ENCODE measurements at places on chromosomes 5 and 9. TPM values are rescaled to one million over a fixed set of nuclear protein-coding genes. Genes with fewer than 3 reads are reported as not detected.

GRCh38 chr5:84961193-84961592, 576.5 kb upstream of the EDIL3 start:
- H3K27ac ChIP-seq = no peak overlapping the region
- H3K4me1 ChIP-seq = no peaks in the 10 kb centered on the region
- no peaks in the 10 kb centered on the region for H3K27me3 ChIP-seq
- no peak for DNase-seq

GRCh38 chr5:124956471-124957029, 210.1 kb upstream of the ZNF608 start:
- H3K4me3 ChIP-seq = no peak overlapping the region
- no peaks in the 10 kb centered on the region for H3K4me1 ChIP-seq
- no peaks in the 10 kb centered on the region for H3K27me3 ChIP-seq

DNA sequence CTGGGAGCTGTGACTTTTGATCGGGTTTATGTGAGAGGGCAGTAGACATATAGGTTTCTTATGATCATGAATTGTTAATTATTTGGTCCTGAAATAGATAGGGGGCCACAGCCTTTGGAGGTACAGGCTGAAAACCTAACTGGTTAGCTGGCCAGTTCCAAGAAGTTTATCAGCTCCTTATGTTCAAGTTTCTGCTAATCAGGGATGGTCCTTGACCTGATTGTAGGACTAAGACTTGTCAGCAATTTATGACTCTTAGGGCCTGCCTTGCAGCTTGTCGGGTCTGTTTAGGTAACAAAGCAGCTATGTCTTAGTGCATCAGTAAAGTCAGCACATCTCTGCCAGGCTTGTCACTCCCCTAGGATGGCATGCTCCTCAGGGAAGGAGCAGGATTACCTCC, 151.8 kb upstream of the RUSC2 start:
- H3K4me3 ChIP-seq = no peak overlapping the region
- H3K36me3 ChIP-seq = no peaks in the 10 kb centered on the region
- no peaks in the 10 kb centered on the region for H3K27me3 ChIP-seq
- H3K4me1 ChIP-seq = peaks cover 9% of the 10 kb centered on the region

DNA sequence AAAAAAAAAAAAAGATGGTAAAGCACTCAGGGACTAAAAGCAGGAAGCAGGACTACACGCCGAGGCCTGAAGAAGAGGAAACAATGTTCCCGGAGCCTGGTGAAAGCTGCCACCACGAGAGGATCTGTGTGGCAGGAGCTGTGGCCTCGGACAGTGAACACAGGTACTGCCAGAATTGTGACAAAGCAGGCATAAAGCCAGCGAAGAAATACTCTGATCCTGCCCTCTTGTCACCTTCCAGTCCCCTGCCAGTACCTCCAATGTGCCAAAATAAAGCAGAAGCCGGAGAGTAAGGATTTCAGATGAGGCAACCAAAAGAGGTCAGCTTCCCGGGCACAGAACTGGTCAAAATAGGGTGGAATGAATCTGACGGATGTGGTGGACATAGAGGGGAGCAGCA, 211.5 kb upstream of the TARS1 start:
- DNase-seq = no peak
- no peaks in the 10 kb centered on the region for H3K27me3 ChIP-seq

DNA sequence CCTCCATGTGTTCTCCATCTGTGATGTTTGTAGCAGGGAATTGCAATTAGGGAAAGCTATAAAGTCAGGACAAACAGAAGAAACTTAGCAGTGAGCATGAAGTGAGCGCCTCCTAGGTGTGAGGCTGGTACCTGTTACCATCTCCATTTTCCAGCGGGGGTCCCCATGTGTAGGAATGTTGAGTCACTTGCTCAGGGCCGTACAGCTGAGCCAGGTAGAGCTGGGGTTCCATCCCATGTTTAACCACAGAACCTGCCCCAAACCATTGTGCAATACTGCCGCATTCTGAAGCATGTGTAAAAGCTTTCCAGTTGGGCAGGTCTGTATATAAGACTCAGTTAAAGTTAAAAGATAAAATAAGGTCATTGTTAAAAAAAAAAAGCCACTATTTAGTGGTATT, 62.7 kb downstream of the NDFIP1 start:
- no peaks in the 10 kb centered on the region for H3K36me3 ChIP-seq
- no peak overlapping the region for H3K4me3 ChIP-seq
- H3K27me3 ChIP-seq = no peaks in the 10 kb centered on the region
- H3K4me1 ChIP-seq = peaks cover 5% of the 10 kb centered on the region
- H3K27ac ChIP-seq = no peak overlapping the region

DNA sequence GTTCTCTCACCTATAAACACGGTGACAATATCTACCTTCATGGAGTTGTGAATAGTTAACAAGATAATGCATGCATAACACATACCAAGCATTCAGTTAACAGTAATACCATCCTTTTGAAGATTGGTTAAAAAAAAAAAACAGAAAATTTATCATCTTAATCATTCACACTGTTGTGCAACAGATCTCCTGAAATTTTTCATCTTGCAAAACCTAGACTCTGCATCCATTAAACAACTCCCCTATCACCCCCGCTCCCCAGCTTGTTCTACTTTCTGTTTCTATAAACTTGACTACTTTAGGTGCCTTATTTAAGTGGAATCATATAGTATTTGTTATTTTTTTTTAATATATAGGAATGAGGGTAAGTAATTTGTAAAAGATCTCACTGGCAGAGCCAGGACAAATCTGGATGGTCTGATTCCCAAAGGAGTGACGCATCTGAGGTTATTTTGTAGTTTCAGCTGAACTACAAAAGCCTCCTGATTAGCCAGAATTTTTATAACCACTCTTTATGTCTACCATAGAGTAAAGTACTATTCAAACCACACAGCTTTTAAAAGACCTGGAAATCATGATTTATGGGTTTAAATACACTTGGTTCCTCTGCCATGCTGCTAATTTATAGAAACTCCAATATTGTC, 93.0 kb downstream of the FANCC start:
- H3K27me3 ChIP-seq = no peaks in the 10 kb centered on the region
- no peaks in the 10 kb centered on the region for H3K4me1 ChIP-seq
- no peak overlapping the region for H3K4me3 ChIP-seq
- H3K27ac ChIP-seq = no peak overlapping the region
- no peaks in the 10 kb centered on the region for H3K36me3 ChIP-seq
- no peak for DNase-seq

GRCh38 chr9:133958756-133959155, 33.4 kb downstream of the VAV2 start:
- no peak overlapping the region for H3K4me3 ChIP-seq
- no peaks in the 10 kb centered on the region for H3K27me3 ChIP-seq
- DNase-seq = no peak
- peaks cover 56% of the 10 kb centered on the region for H3K4me1 ChIP-seq
- H3K36me3 ChIP-seq = no peaks in the 10 kb centered on the region

GRCh38 chr5:176413255-176413565, 3.1 kb downstream of the CLTB start:
- H3K4me1 ChIP-seq = no peaks in the 10 kb centered on the region
- no peak overlapping the region for H3K4me3 ChIP-seq
- no peak for DNase-seq

GRCh38 chr5:74289238-74289637, 351.3 kb downstream of the ENC1 start:
- no peak overlapping the region for H3K4me3 ChIP-seq
- H3K4me1 ChIP-seq = peaks cover 3% of the 10 kb centered on the region
- no peaks in the 10 kb centered on the region for H3K27me3 ChIP-seq
- DNase-seq = no peak

- DNase-seq = peak; percentile 76
- H3K27ac ChIP-seq = peak overlapping the region; percentile 34
- no peaks in the 10 kb centered on the region for H3K27me3 ChIP-seq
- no peaks in the 10 kb centered on the region for H3K36me3 ChIP-seq
- peaks cover 20% of the 10 kb centered on the region for H3K4me1 ChIP-seq
- H3K4me3 ChIP-seq = no peak overlapping the region
These were observed 6.0 kb upstream of the CCIN start for GRCh38 chr9:36163049-36163785.

GRCh38 chr9:103627731-103628130, 466.4 kb upstream of the SMC2 start:
- no peak overlapping the region for H3K4me3 ChIP-seq
- no peak overlapping the region for H3K27ac ChIP-seq
- H3K36me3 ChIP-seq = no peaks in the 10 kb centered on the region
- DNase-seq = no peak
- H3K4me1 ChIP-seq = no peaks in the 10 kb centered on the region

DNA sequence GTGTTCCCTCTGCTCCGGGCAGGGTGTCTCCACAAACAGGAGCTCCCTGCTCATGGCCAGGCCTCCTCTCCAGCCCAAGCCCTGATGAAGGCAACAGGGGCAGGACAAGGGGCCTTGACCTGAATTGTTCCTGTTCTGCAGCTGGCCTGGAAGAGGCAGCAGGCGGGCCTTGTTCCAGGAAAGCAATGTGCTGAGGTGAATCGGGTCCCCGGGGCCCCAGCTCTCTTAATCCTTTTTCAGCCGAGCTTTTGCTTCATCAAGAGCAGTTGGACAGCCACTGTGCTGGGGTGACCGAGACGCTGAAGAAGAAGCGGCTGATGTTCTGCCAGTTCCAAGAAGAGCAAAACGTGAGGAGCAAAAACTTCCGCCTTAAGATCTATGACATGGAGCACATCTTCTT, 41.4 kb downstream of the CCDC180 start:
- no peak for DNase-seq
- H3K36me3 ChIP-seq = no peaks in the 10 kb centered on the region
- no peaks in the 10 kb centered on the region for H3K27me3 ChIP-seq
- no peaks in the 10 kb centered on the region for H3K4me1 ChIP-seq

GRCh38 chr9:133103183-133103986, 17.7 kb downstream of the RALGDS start:
- peak; percentile 70 for DNase-seq
- no peak overlapping the region for H3K4me3 ChIP-seq
- no peak overlapping the region for H3K27ac ChIP-seq

- no peak overlapping the region for H3K27ac ChIP-seq
- H3K36me3 ChIP-seq = no peaks in the 10 kb centered on the region
- H3K4me3 ChIP-seq = no peak overlapping the region
- H3K27me3 ChIP-seq = no peaks in the 10 kb centered on the region
- H3K4me1 ChIP-seq = no peaks in the 10 kb centered on the region
- no peak for DNase-seq
These were observed 379.9 kb upstream of the DMAC1 start for GRCh38 chr9:8179381-8180053.

DNA sequence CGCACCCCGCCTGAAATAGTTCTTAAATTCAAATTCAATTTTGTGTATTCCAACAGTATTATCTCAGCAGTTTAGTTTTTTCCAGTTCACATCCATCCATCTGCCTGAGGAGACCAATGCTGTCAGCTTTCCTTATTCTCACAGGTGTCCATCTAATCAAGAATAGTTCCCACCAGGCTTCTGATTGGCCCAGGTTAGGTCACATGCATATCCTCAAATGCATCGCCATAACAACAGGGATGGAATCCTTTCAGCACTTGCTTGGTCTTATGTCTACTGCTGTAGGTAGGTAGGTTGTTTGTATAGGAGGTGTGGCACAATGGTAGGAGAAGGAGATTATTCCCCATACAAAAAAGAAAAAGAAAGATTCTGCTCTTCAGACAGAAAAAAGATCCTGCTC, 91.2 kb downstream of the UBE2R2 start:
- H3K27ac ChIP-seq = no peak overlapping the region
- peaks cover 17% of the 10 kb centered on the region for H3K4me1 ChIP-seq
- H3K27me3 ChIP-seq = no peaks in the 10 kb centered on the region
- DNase-seq = no peak

DNA sequence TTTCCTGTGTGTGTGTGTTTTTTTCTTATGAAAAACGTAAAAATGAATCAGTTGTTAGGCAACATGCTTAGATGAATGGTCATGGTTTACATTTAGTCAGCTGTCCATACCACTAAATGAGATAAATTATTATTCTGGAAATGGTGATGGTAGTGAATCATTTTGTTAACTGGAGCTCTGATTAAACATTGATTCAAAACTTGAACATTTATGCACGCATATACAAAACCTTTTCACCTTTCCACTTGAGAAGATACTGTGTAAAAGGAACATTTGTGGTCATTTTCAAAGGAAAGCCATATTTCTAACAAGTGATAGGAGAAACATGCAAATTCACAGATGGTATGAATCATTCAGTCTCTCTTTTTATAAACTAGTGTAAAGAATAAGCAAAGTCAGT, 162.0 kb downstream of the SLC25A46 start:
- no peak for DNase-seq
- no peaks in the 10 kb centered on the region for H3K27me3 ChIP-seq
- no peak overlapping the region for H3K4me3 ChIP-seq
- no peak overlapping the region for H3K27ac ChIP-seq

- no peaks in the 10 kb centered on the region for H3K27me3 ChIP-seq
- no peak overlapping the region for H3K4me3 ChIP-seq
- H3K36me3 ChIP-seq = peaks cover 44% of the 10 kb centered on the region
- no peak for DNase-seq
These were observed 65.0 kb downstream of the ZNF462 start for GRCh38 chr9:106927916-106928315.

GRCh38 chr5:172931001-172931536, 28.2 kb upstream of the RPL26L1 start:
- H3K36me3 ChIP-seq = no peaks in the 10 kb centered on the region
- no peaks in the 10 kb centered on the region for H3K27me3 ChIP-seq
- H3K27ac ChIP-seq = no peak overlapping the region
- no peak for DNase-seq
- no peaks in the 10 kb centered on the region for H3K4me1 ChIP-seq

DNA sequence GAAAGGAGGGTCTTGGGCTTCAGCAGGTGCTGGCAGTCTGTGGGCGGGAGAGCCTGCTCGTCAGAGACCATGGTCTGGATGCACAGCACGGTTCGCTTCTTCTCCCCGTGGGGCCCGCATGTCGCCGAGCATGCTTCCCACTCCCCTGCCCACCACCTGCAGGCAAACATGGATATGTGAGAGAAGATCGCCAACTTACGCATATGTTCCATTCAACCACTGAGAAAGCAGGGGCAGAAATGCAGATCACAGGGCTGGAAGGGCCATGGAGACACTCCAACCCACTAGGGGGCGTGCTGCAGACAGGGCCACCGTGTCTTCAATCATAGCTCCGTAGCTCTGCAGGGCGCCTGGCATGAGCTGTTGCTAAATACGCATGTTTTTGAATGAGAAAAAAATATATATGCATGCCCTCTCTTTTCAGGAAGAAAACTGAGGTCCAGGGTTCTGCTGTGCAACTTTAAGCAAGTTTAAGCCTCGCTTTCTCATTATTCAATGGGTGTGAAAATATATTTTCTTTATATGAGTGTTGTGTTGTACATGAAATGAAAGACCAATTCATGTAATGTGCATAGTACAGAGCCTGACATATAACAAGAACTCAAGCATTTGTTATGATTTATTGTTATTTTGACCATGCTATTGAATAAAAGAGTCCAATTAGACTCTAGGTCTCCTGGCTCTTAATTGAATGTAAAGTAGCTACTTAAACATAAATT, 148.0 kb downstream of the TARS1 start:
- no peak overlapping the region for H3K4me3 ChIP-seq
- no peak overlapping the region for H3K27ac ChIP-seq
- H3K27me3 ChIP-seq = no peaks in the 10 kb centered on the region
- DNase-seq = peak; percentile 77

- DNase-seq = no peak
- no peak overlapping the region for H3K27ac ChIP-seq
- no peak overlapping the region for H3K4me3 ChIP-seq
- no peaks in the 10 kb centered on the region for H3K4me1 ChIP-seq
- no peaks in the 10 kb centered on the region for H3K27me3 ChIP-seq
These were observed 135.9 kb downstream of the MACROH2A1 start for GRCh38 chr5:135263022-135263668.

The IFNE gene
- total RNA-seq = 0.12 TPM

The LAMC3 gene
- not detected for total RNA-seq

The CCDC183 gene
- total RNA-seq = 0.84 TPM

The ATG12 gene
- 50.4 TPM for total RNA-seq

The SPINK5 gene
- total RNA-seq = 13.7 TPM

The PCDHA1 gene
- 0.19 TPM for total RNA-seq

The SPINK4 gene
- not detected for total RNA-seq

The AIF1L gene
- total RNA-seq = 95.1 TPM

The GAS1 gene
- 104 TPM for total RNA-seq

The SLC9A3 gene
- total RNA-seq = 1.4 TPM

The PCDHB7 gene
- 0.21 TPM for total RNA-seq

The ATP10B gene
- total RNA-seq = not detected
